ENCODE measurements at places on chromosomes 16 and 17. TPM values are rescaled to one million over a fixed set of nuclear protein-coding genes. Genes with fewer than 3 reads are reported as not detected.
A peak's percentile ranks its signal among the peaks of the same experiment; 100 is the strongest.

ENPP7 gene
- total RNA-seq, result not detected

NGFR gene
- 0.29 TPM for total RNA-seq

DNA sequence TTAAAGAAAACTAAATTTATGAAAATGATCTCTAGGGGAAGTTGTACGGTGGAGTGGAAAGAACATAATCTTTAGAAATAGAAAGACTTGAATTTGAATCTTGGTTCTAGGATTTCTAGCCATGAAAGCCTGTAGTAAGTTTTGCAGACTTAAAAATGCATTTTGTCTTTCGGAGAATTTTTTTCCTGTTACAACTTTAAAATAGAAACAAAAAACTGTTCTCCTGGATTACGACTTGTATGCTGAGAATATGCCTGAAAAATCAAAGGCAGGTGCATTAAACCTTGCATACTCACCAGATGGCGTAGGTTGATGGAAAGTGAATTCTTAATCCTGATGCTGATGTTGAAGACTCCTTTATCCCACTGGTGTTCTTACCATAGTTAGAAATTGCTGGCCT, 7.5 kb upstream of the MPHOSPH6 start:
- H3K27ac ChIP-seq, result no peak overlapping the region
- no peak for DNase-seq
- H3K4me1 ChIP-seq, result no peaks in the 10 kb centered on the region
- H3K27me3 ChIP-seq, result peaks cover 45% of the 10 kb centered on the region

DNA sequence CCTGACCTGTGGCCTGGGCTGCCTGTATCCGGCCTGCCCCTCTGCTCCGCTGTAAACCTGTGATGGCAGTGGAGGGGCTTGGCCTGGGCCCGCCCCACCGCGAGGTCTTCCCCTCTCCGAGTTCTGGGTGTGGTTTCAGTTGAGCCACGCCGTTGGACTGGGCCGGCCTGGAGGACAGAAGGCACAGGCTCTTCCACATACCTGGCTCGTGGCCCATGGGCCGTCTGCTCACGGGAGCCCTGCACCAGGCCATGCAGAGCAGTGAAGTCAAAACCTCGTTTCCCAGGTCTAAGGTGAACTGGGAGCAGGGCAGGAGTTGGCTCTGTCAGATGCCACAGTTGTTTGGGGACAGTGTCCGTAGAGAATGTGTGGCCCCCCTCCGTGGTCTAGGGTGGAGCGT, 5.6 kb upstream of the RNPS1 start:
- DNase-seq, result peak; percentile 56
- peaks cover 21% of the 10 kb centered on the region for H3K27me3 ChIP-seq
- peaks cover 10% of the 10 kb centered on the region for H3K4me1 ChIP-seq
- no peak overlapping the region for H3K27ac ChIP-seq

DNA sequence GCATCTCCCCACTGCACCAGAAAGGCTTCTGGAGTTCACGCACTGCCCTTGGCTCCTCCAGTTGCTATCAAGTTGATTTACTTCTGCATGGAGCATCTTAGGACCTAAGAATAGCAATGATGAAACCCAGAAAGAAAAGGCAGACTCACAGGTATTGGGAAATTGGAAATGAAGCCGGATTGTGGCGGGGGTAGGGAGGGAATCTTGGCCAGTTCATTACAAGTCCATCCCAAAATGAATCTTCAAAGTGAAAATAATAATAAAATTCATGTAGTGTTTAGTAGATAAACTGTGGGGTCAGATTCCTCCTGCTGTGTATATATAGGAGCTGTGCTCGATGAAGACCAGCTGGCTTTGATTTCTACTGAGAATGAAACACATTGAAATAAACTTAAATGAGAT, 33.7 kb downstream of the TEKT3 start:
- no peaks in the 10 kb centered on the region for H3K36me3 ChIP-seq
- H3K27ac ChIP-seq, result no peak overlapping the region
- DNase-seq, result no peak
- peaks cover 6% of the 10 kb centered on the region for H3K27me3 ChIP-seq
- peaks cover 16% of the 10 kb centered on the region for H3K4me1 ChIP-seq

DNA sequence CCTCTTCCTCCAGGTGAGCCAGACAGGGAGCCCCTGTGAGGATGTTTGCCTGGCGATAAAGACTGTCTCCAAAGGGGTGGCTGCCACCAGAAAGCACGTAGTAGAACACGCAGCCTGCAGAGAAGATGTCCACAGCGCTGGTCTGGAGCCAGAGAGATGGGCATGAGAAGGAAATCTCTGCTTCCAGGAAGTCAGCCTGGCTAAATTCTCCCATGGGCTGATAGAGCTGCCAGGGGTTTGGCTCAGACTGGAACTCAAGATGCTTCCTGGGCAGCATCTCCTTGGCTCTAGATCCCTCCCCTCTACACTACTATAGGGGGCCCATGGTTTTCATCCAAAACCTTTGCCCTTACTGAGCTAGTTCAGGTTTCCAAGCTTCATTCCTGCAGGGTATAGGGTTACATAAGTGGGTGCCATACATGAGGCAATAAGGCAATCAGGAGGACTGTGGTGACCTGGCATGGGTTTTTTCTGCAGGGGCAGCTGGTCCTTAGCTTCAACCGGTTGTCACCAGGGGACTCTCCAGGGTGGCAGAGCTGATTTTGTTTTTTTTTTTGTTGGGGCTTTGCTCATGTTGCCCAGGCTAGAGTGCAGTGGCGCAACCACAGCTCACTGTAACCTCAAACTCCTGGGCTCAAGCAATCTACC, 13.6 kb downstream of the PLK1 start:
- no peaks in the 10 kb centered on the region for H3K27me3 ChIP-seq
- peaks cover 33% of the 10 kb centered on the region for H3K36me3 ChIP-seq
- H3K4me1 ChIP-seq, result peaks cover 6% of the 10 kb centered on the region
- DNase-seq, result no peak
- H3K27ac ChIP-seq, result no peak overlapping the region

PHF12 gene
- 26.8 TPM for total RNA-seq

- no peaks in the 10 kb centered on the region for H3K36me3 ChIP-seq
- peak overlapping the region; percentile 61 for H3K4me3 ChIP-seq
- peak; percentile 93 for DNase-seq
- H3K27me3 ChIP-seq, result no peaks in the 10 kb centered on the region
- peaks cover 27% of the 10 kb centered on the region for H3K4me1 ChIP-seq
- peak overlapping the region; percentile 12 for H3K27ac ChIP-seq
Measured at GRCh38 chr17:19724501-19725420, 8.4 kb upstream of the SLC47A2 start.

GRCh38 chr17:40111221-40112128, 10.3 kb upstream of the MSL1 start:
- no peaks in the 10 kb centered on the region for H3K36me3 ChIP-seq
- H3K27me3 ChIP-seq, result no peaks in the 10 kb centered on the region
- peak; percentile 96 for DNase-seq
- peaks cover 70% of the 10 kb centered on the region for H3K4me1 ChIP-seq

DNA sequence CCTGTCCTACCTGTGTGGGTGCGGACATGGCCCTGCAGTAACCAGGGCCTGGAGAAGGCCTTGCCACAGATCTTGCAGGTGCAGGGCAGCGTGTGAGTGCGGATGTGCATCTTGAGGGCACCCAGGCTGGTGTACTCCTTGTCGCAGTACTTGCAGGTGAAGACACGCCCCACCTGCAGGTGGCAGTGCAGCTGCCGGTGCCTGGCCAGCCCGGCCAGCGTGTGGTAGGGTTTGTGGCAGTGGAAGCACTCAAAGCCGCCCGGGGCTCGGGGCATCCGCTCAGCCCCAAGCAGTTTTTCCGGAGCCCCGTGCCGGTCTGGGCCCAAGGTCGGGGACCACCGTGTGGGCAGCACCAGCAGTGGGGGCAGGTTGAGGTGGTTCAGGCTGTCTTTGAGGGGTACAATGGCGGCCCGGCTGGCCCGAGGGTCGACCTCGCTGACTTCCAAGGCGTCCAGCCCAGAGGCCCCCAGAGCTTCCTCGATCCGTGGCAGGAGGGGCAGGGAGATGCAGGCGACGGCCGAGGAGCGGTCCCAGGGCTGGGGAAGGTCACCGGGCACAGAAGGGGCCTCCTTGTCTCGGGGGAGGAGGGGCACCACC, 5.1 kb downstream of the SNAI3 start:
- peaks cover 37% of the 10 kb centered on the region for H3K27me3 ChIP-seq
- no peak overlapping the region for H3K27ac ChIP-seq
- no peak overlapping the region for H3K4me3 ChIP-seq
- peaks cover 22% of the 10 kb centered on the region for H3K4me1 ChIP-seq

All from osteoblast (primary cell).